ENCODE measurements at places on chromosomes 13 and 19. TPM values are rescaled to one million over a fixed set of nuclear protein-coding genes. Genes with fewer than 3 reads are reported as not detected.

- DNase-seq, result no peak
Measured at GRCh38 chr13:79386125-79386826, 19.8 kb downstream of the RBM26 start.

DNA sequence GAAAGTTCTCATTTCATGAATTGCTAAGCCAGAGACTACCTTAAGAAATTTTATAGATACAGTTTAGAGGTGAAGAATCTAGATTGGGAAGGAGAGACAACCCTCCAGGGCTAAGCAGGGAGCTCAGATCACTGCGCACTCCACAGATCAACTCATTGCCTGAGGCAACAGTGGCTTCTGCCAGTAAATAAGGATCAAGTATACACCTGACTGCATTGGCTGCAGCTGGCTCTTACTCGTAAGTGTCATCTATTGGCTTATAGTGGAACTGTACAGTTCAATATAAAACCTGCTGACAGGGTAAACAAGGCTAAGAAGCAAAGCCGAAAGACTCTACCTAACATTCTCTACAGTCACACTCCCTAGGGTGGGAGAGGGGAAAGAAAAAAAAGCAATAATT lies 18.0 kb upstream of the C1QTNF9B start:
- no peak for DNase-seq

The PDX1 gene
- total RNA-seq, result not detected

The CACNA1A gene
- total RNA-seq, result 0.75 TPM

GRCh38 chr19:6717441-6717971 lies 2.9 kb downstream of the C3 start:
- DNase-seq, result no peak

DNA sequence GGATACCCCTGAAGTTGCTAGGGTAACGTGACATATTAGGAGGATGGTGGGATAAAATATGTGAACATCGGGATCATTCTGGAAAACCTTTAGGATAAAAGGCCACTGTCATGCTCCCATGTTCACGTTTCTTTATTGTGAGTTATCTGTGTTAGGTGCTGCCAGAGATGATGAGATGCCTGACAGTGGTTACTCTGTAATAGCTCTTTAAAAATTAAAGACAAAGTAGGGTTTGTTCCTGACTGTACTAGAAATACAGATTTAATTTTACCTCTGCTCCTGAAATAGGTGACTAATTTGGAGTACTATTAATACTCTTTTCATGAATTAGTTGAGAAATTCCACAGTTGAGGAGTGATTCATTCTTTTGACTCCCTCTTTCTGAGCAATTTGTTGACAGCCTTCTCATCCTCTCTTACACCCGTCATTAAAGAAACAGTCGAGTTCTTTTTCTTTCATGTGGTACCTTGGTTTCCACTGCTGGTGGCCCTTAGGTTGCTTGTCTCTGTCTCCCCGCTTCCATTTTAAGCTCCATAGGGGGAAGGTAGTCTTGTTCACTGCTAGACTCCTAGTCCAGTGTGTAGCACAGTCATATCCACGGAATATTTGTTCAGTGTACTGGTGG lies 28.4 kb downstream of the SAE1 start:
- DNase-seq, result no peak

DNA sequence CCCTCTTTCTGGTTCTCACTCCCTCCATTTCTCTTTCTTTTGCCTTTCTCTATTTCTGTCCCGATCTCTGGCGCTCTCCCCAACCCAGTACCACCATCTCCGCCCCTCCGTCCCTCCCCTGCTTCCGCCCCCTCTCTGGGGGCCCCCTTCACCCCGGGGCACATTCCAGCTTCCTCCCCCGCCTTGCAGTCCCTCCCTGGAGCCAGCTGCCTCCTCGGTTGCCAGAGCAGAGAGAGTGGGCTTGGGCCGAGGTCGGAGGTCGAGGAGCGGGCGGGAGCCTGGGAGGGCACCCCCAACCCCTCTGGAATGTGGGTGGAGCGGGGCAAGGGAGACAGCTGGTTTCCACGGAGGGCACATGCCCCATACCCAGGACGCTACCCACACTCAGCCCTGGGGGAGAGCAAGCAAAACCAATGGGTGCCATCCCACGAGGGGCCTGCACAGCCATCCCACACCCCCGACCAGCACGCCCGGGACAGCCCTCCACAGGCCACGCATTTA lies 6.5 kb upstream of the CIRBP start:
- DNase-seq, result no peak

DNA sequence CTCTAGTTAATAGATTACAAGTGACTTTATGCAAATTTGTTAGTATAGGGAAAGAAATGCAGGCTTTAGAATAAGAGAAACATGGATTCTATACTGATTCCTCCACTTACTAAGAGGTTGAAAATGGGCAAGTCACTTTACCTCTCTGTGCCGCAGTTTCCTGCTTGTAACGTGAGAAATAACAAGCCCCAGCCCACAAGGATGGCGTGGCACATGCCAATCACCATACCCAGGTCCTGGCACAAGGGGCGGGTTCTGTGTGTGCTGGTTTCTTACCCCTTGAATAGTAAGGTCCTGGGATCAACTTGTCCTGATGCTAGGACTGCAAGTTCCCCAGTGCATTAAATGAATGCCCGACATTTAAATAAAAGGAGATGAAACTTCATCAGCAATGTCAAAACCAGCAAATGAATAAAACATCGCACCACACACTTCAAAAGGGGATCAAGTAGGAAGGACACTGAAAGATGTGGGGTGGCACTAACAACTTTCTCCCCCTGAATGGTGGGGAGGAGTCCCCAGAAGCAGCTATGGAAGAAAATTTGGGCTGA lies 7.9 kb upstream of the SIGLEC9 start:
- no peak for DNase-seq

GRCh38 chr13:95568131-95568530 lies 15.6 kb downstream of the CLDN10 start:
- no peak for DNase-seq

The ZNF154 gene
- 8.7 TPM for total RNA-seq

GRCh38 chr19:35253316-35254286 lies 4.8 kb downstream of the LSR start:
- peak; percentile 78 for DNase-seq

DNA sequence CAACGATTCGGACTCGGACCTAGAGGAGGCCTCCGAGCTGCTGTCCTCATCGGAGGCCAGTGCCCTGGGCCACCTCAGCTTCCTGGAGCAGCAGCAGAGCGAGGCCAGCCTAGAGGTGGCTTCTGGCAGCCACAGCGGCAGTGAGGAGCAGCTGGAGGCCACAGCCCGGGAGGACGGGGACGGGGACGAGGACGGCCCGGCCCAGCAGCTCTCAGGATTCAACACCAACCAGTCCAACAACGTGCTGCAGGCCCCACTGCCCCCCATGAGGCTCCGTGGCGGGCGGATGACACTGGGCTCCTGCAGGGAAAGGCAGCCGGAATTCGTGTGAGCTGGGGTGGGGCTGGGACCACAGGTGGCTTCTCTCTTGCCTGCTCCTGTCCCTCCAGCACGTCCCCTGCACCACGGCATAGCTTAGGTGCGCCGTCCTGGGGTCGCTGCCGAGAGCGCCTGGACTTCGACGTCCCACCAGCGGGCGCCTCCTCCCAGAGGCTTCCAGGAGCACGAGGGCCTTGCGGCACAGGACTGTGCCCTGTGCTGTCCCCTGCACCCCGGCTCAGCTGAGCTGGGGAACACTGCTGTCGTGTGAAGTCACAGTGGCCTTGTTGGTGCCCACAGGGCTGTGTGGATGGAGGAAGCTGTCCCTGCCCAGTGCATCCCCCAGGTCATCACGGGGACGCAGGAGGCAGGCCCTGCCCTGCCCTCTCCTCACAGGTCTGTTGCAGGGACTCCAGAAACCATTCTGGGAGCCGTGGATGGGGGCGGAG lies 9.3 kb downstream of the POLR2E start:
- DNase-seq, result no peak

DNA sequence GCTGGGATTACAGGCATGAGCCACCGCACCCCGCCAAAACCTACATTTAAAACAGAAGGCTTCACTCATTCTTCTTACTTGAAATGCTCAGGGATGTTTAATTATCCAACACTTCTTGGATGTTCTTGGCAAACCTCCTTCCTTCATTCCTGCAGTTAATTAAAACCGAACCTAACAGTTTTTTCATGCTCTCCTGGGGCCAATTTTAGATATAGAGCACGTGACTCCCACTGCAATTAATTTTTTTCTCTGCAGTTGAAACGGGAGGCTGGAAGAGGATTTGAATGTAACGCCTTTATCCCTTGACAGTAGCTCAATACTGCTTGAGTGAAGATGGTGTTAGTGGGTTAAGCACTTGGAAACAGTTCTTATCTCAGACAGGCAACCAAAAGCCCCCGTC lies 4.6 kb upstream of the ACTL9 start:
- no peak for DNase-seq

DNA sequence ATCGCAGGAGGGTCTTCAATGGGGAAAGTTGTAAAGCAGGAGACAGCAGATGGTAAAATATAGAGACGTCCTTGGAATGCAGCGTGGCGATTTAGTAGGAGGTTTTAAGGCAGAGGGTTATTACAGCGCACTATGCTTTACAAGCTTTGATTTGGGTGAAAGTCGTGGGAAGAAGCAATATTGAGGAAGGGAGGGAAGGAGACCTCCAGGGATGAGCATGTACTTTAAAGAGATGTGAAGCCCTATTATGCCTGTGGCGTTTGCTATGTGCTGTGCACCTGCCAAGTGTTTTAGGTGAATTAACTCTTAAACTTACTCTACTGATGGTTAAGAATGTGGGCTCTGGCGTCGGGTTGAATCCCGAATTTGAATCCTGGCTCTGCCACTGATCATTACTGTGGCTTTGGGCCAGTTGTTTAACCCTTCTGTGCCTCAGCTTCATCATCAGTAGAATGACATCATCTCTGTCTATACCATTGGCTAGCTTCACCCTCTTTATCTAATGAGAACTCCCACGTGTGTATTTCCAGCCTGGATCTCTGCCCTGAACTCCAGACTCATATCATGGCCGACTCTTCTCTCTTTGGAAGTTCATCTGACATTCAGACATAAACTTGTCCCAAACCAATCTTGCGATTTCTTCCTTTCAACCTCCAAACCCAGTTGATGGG lies 583 bp downstream of the CCDC61 start:
- DNase-seq, result no peak

- DNase-seq, result no peak
Measured at GRCh38 chr19:16361926-16362325, 37.3 kb downstream of the KLF2 start.

DNA sequence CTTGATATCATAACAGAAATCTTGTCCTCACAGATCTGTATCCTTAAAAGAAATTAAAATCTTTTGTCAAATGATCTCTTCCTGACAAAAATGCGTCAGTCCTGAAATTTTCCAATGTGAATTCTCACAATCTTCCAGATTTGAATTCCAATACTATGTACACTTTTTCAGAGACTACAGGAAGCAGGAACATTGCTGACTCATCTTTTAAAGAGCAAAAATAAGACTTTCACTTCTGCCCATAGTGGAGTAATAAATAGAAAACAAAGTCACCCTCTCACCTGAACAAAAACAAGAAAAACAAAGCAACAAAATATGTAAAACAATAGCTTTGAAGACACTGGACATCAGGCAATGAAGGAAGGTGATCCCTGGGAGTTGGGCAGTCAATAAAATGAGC lies 167.0 kb upstream of the IPO5 start:
- DNase-seq, result no peak

GRCh38 chr13:100438059-100438788 lies 150.4 kb downstream of the GGACT start:
- DNase-seq, result peak; percentile 64

The MYO16 gene
- 1.2 TPM for total RNA-seq

DNA sequence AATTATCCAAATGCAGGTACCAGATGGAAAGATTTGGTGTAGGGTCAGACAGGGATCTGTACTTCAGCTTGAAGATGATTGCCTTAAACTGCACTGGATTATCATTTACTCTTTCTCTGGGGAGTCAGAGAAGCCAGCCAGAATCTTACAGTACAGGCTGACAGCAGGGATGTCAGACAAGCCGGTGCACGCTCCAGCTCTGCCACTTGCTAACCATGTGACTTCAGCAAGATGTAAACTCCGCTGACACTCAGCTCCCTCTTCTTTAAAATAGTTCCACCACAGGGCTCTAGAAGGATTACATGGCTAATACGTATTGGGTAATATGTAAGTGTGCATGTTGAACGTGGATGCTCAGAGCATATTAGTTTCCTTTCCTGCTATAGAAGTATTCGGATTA lies 251.4 kb upstream of the MAB21L1 start:
- DNase-seq, result no peak

The GNG8 gene
- not detected for total RNA-seq

DNA sequence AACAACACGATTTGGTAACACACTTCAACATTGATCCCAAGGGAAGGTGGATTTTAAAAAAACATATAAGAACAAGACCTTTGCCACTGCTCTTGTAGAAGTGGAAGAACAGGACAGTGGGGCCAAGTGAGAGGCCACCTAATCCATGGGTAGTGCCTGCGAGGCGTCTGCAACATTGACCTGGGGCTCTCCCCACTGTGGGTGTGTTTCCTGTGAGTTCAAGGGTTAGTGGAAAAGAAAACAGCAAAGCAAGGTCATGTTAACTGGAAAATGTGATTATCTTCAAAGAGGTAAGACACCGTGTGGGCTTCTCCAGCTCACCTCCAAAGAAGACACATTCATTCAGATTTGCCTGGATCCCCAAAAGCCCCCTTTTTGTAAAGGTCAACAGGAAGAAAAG lies 327.0 kb downstream of the UQCRFS1 start:
- DNase-seq, result no peak

The PCDH8 gene
- total RNA-seq, result not detected

- DNase-seq, result no peak
Measured at GRCh38 chr13:33183431-33184111, 102.0 kb downstream of the STARD13 start.

The ELAVL1 gene
- total RNA-seq, result 27.0 TPM

GRCh38 chr13:51957377-51958216 lies 53.7 kb downstream of the ATP7B start:
- no peak for DNase-seq

The FXYD1 gene
- total RNA-seq, result 92.6 TPM

- DNase-seq, result no peak
Measured at GRCh38 chr13:84192125-84192524, 309.9 kb upstream of the SLITRK1 start.

The COL4A1 gene
- total RNA-seq, result 383 TPM

The KCNRG gene
- total RNA-seq, result 2.7 TPM

DNA sequence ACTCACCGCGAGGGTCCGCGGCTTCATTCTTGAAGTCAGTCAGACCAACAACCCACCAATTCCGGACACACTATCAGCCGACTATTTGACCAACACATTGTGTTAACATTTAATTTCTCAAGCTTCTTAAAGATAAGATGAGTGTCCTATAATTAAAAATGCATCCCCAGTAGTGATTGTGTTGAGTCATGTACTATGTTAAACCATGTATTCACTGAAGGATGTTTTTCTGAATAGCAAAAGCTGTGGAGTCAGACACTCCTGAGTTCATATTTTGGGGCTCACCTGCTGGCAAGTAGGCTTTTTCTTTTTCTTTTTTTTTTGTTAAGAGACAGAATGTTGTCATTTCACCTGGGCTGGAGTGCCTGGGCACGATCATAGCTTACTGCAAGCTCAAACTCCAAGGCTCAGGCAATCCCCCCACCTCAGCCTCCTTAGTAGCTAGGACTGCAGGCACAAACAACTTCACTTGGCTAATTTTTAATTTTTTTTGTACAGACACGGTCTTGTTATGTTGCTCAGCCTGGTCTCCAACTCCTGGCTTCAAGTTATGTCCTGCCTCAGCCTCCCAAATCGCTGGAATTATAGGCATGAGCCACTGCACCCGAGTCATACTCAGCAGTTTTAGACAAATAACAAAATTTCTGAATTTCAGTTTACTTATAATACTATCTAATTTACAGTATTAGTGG lies 606.9 kb downstream of the PCDH9 start:
- no peak for DNase-seq

- no peak for DNase-seq
Measured at GRCh38 chr19:13173139-13173737, 23.0 kb downstream of the IER2 start.

- DNase-seq, result no peak
Measured at GRCh38 chr13:112113348-112113747, 46.4 kb downstream of the SOX1 start.

Data from esophagus muscularis mucosa (tissue), 4 donors.